ENCODE measurements at places on chromosomes 3 and 15.

DNA sequence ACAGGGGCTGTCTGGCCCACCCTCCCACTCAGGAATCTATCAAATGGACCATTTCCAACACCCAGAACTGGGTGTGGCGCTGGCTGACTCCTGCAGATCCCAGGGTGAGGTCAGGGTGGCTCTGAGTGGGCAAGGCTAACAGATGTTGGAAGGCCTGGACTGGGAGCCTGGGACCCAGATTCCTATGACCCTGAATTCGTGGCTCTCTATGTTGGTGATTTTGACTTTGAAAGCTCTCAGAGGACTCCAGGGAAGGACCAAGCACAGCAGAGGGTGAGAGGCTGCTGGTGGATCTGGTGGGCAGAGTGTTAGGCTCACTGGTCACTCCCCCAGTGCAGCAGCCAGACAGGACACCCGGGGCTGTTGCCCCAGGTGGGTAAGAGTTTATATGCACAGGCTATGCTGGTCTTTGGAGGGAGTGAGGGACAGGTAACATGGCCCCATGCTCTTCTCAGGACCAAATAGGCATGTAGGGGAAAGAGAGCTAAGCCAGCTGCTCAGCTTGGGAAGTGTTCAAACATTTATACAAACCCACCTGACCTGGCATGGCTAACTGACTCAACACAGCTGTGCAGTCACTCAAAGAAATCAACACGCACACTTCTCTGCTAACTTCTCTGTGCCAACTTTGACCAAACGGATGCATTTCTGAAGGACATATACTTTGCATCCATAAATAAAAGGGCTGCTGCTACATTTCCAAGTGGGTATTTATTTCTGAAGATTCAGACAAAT, 62.6 kb upstream of the RAB6B start:
- no peak for DNase-seq

DNA sequence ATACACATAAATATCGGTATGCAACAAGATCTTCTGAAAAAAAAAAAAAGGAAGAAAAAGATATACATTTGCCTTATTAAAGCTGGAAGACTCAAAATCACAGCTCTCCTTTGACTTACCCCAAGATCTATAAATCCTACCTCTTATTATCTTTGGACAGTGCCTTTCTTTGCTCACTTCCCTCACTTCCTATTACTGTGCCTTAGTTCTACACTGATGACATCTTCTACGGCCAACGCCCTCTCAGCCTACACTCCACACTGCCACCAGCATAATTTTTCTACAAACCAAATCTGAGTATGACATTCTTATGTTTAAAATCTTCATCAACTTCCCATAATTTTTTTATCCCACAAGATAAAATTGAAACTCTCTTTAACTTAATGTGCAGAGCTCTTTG, 137.1 kb downstream of the VPS13C start:
- no peak for DNase-seq

GRCh38 chr3:194051366-194052149, 84.4 kb upstream of the HES1 start:
- DNase-seq: no peak

GRCh38 chr3:69420781-69421520, 35.1 kb upstream of the FRMD4B start:
- DNase-seq: no peak

Measured in stimulated activated effector memory CD8-positive, alpha-beta T cell treated with anti-CD3 and anti-CD28 coated beads, Interleukin-12 subunit alpha, Interleukin-12 subunit beta, amount 100 ng/mL, for 72 hours (primary cell).